ENCODE measurements at places on chromosomes 1 and 21. TPM values are rescaled to one million over a fixed set of nuclear protein-coding genes. Genes with fewer than 3 reads are reported as not detected.

- no peak for DNase-seq
Measured at GRCh38 chr1:179080866-179081686, 794 bp upstream of the TOR3A start.

PRR9 gene
- 1.2 TPM for total RNA-seq

GRCh38 chr1:16095447-16095846, 22.0 kb upstream of the FAM131C start:
- no peak for DNase-seq

DNA sequence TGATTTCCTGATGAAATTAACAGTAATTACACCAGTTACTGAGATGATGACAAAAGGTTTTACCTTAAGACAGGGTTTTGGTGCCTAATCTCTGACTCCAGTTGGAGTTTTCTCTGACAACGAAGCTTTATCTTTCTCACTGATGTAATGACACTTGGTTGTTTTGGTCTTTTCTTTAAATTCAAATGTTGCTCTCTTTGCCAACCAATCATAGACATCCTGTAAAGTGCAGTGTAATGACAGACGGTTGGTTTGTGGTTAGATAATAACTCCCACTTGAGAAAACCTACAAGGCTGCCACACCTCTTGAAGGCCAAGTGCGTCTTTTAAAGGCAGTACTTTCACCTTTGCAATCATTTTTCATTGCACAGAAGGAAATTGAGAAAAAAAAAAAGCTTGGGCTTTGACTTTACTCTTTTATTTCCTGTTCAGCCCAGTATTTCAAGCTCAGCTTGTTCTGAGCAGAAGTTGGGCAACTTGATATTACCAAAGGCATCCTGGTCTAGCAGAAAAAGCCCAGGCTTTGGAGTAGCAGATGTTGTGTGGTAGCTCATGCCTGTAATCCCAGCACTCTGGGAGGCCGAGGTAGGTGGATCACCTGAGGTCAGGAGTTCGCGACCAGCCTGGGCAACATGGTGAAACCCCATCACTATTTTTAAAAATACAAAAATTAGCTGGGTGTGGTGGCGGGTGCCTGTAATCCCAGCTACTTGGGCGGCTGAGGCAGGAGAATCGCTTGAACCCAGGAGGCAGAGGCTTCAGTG, 14.9 kb downstream of the PDIK1L start:
- DNase-seq: peak; percentile 59

DNA sequence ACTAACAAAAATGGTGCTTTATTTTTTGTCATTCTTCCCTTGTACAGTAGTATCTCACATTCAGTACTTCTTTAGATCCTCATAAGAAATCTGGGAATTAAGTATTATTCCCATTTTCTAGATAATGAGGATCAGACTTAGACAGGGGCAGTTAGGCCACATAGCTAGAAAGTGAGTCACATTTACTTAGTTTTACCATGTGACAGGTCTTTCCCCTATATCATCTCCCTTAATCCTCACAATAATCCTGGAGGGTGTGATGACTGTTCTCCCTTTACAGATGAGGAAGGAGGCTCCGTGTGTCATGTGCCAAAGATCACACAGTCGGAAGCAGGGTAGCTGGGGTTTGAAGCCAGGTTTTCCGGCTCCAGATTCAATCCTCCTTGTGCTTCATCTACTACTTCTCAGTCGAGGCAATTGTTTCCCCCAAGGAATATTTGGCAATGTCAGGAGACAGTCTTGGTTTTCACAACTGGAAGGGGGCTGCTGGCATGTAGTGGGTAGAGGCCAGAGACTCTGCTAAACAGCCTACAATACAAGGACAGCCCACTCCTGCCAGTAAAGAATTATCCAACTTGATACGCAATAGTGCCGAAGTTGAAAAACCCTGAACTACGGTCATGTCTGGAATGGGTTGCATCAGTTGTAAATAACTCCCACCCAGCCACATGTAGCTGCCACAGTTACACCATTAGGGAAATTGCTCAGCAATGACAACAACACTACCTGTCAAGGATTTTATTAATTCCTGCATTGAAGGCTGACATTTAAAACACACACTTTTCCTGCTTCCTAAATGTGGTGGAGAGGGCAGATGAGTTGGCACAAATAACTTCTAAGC, 54.5 kb downstream of the C8B start:
- DNase-seq: peak; percentile 84

MMP23B gene
- 1.2 TPM for total RNA-seq

All from foreskin keratinocyte (primary cell).